ENCODE measurements at places on chromosomes 6 and 20. TPM values are rescaled to one million over a fixed set of nuclear protein-coding genes. Genes with fewer than 3 reads are reported as not detected.
A peak's percentile ranks its signal among the peaks of the same experiment; 100 is the strongest.

GJA10 gene
- total RNA-seq: not detected

- H3K4me1 ChIP-seq: peaks cover 11% of the 10 kb centered on the region
- H3K27me3 ChIP-seq: no peaks in the 10 kb centered on the region
- no peak overlapping the region for H3K27ac ChIP-seq
- H3K4me3 ChIP-seq: no peak overlapping the region
- peaks cover 47% of the 10 kb centered on the region for H3K36me3 ChIP-seq
Observed at GRCh38 chr20:10603971-10604864, 69.6 kb downstream of the JAG1 start.

GRCh38 chr6:11772109-11772825 is 6.3 kb downstream of the ADTRP start:
- H3K27ac ChIP-seq: no peak overlapping the region
- peak; percentile 30 for DNase-seq
- H3K36me3 ChIP-seq: no peaks in the 10 kb centered on the region

FOXA2 gene
- total RNA-seq: not detected

- peaks cover 3% of the 10 kb centered on the region for H3K36me3 ChIP-seq
- H3K27me3 ChIP-seq: no peaks in the 10 kb centered on the region
- H3K4me3 ChIP-seq: no peak overlapping the region
- no peak for DNase-seq
- no peak overlapping the region for H3K27ac ChIP-seq
Observed at GRCh38 chr20:59191756-59192532, 28.3 kb downstream of the ZNF831 start.

GRCh38 chr20:57256908-57257307 is 9.5 kb downstream of the BMP7 start:
- no peaks in the 10 kb centered on the region for H3K36me3 ChIP-seq
- no peaks in the 10 kb centered on the region for H3K4me1 ChIP-seq
- peaks cover 38% of the 10 kb centered on the region for H3K27me3 ChIP-seq

- H3K36me3 ChIP-seq: no peaks in the 10 kb centered on the region
- H3K27me3 ChIP-seq: peaks cover 2% of the 10 kb centered on the region
- peaks cover 11% of the 10 kb centered on the region for H3K4me1 ChIP-seq
- H3K27ac ChIP-seq: no peak overlapping the region
Observed at GRCh38 chr6:2733324-2733723, 17.4 kb downstream of the MYLK4 start.

DNA sequence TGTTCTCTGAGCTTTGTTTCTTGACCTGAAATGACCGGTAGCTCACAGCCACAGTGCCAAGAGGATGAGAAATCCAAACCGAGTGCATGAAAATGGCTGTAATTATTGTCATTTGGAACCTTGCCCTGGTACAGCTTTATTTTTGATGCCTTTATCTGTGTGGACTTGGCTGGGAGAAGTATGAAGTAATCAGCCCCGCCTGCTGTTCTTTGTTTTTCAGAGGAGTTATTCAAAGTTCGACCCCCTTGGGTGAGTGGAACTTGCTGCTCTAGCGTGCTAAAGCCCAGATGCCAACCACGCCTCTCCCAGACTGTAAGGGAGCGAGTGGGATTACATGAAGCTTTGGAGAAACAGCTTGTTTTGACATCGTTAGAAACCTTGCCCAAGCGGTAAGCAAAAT is 48.3 kb downstream of the ECT2L start:
- H3K4me1 ChIP-seq: no peaks in the 10 kb centered on the region
- no peak overlapping the region for H3K4me3 ChIP-seq
- H3K27ac ChIP-seq: no peak overlapping the region

GRCh38 chr6:116396441-116396840 is 25.7 kb downstream of the DSE start:
- peaks cover 3% of the 10 kb centered on the region for H3K36me3 ChIP-seq
- no peak overlapping the region for H3K27ac ChIP-seq
- H3K27me3 ChIP-seq: no peaks in the 10 kb centered on the region

GRCh38 chr20:57076152-57076652 is 190.2 kb downstream of the BMP7 start:
- H3K27me3 ChIP-seq: peaks cover 13% of the 10 kb centered on the region
- no peak overlapping the region for H3K27ac ChIP-seq
- no peak overlapping the region for H3K4me3 ChIP-seq
- no peaks in the 10 kb centered on the region for H3K36me3 ChIP-seq

- DNase-seq: no peak
- H3K27me3 ChIP-seq: no peaks in the 10 kb centered on the region
- H3K27ac ChIP-seq: no peak overlapping the region
- no peaks in the 10 kb centered on the region for H3K36me3 ChIP-seq
- H3K4me1 ChIP-seq: no peaks in the 10 kb centered on the region
- no peak overlapping the region for H3K4me3 ChIP-seq
Observed at GRCh38 chr6:93322651-93323050, 96.7 kb downstream of the EPHA7 start.

DNA sequence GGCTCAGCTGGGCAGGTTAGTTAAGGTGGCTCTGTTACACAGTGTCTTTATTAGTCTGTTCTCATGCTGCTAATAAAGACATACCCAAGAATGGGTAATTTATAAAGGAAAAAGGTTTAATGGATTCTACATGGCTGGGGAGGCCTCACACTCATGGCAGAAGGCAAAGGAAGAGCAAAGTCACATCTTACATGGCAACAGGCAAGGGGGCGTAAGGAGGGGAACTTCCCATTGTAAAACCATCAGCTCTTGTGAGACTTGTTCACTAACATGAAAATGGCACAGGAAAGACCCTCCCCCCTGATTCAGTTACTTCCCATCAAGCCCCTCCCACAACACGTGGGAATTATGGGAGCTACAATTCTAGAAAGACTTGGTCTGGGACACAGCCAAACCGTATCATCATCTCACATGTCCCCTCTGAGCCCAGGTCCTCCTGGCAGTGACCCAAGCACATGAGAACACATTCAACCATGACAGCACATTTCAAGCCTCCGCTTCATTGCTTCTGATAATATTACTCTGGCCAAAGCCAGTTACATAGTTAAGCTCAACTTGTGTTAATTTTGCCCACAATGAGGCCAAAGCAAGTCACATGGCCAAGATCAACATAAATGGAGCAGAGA is 383.9 kb downstream of the PLCB1 start:
- H3K4me3 ChIP-seq: no peak overlapping the region
- H3K4me1 ChIP-seq: no peaks in the 10 kb centered on the region
- no peak overlapping the region for H3K27ac ChIP-seq
- no peaks in the 10 kb centered on the region for H3K27me3 ChIP-seq
- DNase-seq: no peak
- H3K36me3 ChIP-seq: no peaks in the 10 kb centered on the region

ZBTB12 gene
- total RNA-seq: 2.0 TPM

WFDC10B gene
- total RNA-seq: not detected

DNA sequence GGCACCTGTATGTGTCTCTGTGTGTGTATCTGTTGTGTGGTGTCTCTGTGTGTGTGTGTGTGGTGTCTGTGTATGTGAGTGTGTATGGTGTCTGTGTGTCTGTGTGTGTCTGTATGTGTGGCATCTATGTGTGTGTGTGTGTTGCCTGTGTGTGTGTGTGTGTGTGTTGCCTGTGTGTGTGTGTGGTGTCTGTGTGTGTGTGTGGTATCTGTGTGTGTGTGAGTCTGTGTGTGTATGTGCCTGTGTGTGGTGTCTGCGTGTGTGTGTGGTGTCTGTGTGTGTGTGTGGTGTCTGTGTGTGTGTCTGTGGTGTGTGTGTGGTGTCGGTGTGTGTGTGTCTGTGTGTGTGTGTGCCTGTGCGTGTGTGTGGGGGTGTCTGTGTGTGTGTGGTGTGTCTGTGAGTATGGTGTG is 31.7 kb upstream of the VEGFA start:
- peaks cover 11% of the 10 kb centered on the region for H3K4me1 ChIP-seq
- DNase-seq: no peak
- no peak overlapping the region for H3K27ac ChIP-seq

DNA sequence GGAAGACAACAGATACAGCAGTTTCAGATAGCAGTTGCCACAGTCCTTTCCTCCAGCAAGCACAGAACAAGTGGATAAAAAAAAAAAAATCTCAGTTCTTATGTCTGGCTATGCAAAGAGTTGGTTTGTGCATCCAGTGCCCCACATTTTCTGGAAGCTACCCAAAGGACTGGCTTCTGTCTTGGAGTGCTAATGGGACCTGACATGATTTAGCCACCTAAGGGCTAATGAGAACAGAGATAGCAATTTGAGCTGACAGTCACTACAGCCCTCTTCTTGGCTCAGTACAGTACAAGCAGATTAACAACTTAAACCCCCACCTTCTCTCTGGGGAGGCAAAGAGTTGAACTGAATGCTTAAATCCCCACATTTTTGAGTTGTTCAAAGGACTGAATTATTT is 976.8 kb downstream of the TBC1D32 start:
- H3K36me3 ChIP-seq: no peaks in the 10 kb centered on the region
- DNase-seq: no peak
- no peak overlapping the region for H3K4me3 ChIP-seq
- H3K27ac ChIP-seq: no peak overlapping the region

TRIM31 gene
- not detected for total RNA-seq

DNA sequence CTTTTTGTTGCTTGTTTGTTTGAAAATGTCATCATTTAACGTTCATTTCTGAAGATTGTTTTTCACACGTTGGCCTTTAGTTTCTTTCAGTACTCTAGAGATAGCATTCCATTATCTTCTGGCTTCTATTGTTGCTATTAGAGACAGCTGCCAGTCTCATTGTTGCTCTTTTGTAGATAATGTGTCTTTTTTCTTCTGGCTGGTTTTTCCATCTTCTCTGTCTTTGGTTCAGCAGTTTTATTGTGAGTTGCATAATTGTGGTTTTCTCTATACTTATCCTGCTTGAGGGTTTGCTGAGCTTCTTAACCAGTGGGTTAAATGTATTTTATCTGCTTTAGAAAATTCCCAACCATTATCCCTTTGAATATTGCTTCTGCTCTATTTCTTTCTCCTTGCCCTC is 23.2 kb upstream of the AIG1 start:
- H3K27ac ChIP-seq: no peak overlapping the region
- H3K4me1 ChIP-seq: peaks cover 9% of the 10 kb centered on the region
- no peaks in the 10 kb centered on the region for H3K36me3 ChIP-seq
- H3K27me3 ChIP-seq: peaks cover 12% of the 10 kb centered on the region
- DNase-seq: no peak

- no peak overlapping the region for H3K4me3 ChIP-seq
- peaks cover 11% of the 10 kb centered on the region for H3K4me1 ChIP-seq
- H3K36me3 ChIP-seq: no peaks in the 10 kb centered on the region
- peaks cover 2% of the 10 kb centered on the region for H3K27me3 ChIP-seq
- no peak overlapping the region for H3K27ac ChIP-seq
- no peak for DNase-seq
Observed at GRCh38 chr20:44471481-44471882, 4.2 kb upstream of the TTPAL start.

FNDC1 gene
- not detected for total RNA-seq

- no peak overlapping the region for H3K27ac ChIP-seq
- H3K36me3 ChIP-seq: no peaks in the 10 kb centered on the region
- peaks cover 27% of the 10 kb centered on the region for H3K27me3 ChIP-seq
- peaks cover 12% of the 10 kb centered on the region for H3K4me1 ChIP-seq
Observed at GRCh38 chr6:19804205-19805128, 32.7 kb upstream of the ID4 start.

TNXB gene
- total RNA-seq: 5.2 TPM

FAM217A gene
- not detected for total RNA-seq

- H3K27ac ChIP-seq: no peak overlapping the region
- no peak overlapping the region for H3K4me3 ChIP-seq
- no peaks in the 10 kb centered on the region for H3K36me3 ChIP-seq
- no peak for DNase-seq
Observed at GRCh38 chr20:21083825-21084325, 22.3 kb downstream of the LINC00237 start.

DNA sequence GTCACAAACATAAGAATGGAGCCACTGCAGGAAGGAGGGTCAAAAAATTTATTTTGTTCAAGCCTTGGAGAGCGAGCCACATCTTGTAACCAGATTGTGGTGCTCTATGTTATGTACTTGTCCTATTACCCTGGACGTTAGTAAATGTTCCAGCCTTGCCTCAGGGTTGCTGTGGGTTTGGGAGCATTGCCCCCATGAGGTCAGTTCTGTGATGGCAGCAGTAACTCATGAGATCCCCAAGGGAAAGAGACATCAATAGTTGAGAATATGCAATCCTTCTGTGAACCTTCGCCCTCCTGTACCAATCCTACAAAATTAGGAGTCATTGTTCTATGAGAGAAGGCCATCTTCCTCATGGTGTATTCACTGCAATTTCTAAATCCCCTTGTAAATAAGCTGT is 16.4 kb upstream of the CFAP206 start:
- H3K4me1 ChIP-seq: no peaks in the 10 kb centered on the region
- H3K27ac ChIP-seq: no peak overlapping the region
- H3K4me3 ChIP-seq: no peak overlapping the region

- no peak overlapping the region for H3K27ac ChIP-seq
- H3K27me3 ChIP-seq: no peaks in the 10 kb centered on the region
- H3K4me3 ChIP-seq: no peak overlapping the region
- peaks cover 3% of the 10 kb centered on the region for H3K4me1 ChIP-seq
Observed at GRCh38 chr6:35016502-35017321, 124.4 kb downstream of the TCP11 start.

DNA sequence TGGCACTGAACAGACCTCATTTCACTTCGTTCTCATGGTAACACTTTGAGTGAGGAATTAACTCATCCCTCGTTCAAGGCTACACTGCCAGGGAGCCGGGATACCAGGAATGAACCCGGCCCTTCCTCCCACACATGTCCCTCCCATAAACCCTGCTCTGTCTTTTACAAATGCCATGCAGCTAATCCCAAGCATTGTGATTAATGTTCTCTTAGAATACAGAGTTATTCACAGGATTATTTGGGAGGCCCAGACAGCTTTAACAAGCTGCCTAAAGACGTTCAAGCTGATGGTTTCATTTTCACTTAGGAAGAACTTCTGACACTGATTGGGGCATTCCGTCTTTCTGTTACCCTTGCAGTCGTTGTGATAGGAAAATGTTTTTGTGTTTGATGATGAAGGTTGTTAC is 42.5 kb upstream of the CD83 start:
- peak overlapping the region; percentile 81 for H3K27ac ChIP-seq
- H3K27me3 ChIP-seq: no peaks in the 10 kb centered on the region
- peak overlapping the region; percentile 68 for H3K4me3 ChIP-seq
- peaks cover 56% of the 10 kb centered on the region for H3K4me1 ChIP-seq
- DNase-seq: no peak

- no peaks in the 10 kb centered on the region for H3K36me3 ChIP-seq
- no peak for DNase-seq
- H3K4me1 ChIP-seq: no peaks in the 10 kb centered on the region
- H3K27me3 ChIP-seq: no peaks in the 10 kb centered on the region
- no peak overlapping the region for H3K27ac ChIP-seq
Observed at GRCh38 chr6:90790696-90791095, 203.8 kb upstream of the MAP3K7 start.
